BE2C (cell line): ENCODE measurements at places on chromosomes 5 and 9.

DNA sequence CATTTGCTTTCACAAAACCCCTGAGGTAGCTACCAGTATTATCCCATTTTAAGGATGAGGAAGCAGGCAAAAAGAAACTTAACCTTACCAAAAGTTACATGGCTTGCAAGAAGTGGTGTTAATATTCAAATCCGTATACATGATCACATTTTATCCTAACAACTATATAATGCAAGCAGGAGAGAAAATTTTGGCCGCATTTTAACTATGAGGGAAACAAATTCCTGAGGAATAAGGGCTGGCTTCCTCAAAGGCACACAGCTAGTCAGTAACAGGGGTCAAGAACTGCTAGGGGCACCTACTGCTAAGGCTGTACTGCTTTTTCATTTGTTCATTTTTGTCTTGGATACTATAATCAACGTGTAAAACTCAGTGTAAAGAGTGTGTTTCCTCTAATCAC, 81.0 kb downstream of the LHFPL2 start:
- no peak for DNase-seq

GRCh38 chr5:25095261-25095660, 450.5 kb upstream of the CDH10 start:
- no peak for DNase-seq

DNA sequence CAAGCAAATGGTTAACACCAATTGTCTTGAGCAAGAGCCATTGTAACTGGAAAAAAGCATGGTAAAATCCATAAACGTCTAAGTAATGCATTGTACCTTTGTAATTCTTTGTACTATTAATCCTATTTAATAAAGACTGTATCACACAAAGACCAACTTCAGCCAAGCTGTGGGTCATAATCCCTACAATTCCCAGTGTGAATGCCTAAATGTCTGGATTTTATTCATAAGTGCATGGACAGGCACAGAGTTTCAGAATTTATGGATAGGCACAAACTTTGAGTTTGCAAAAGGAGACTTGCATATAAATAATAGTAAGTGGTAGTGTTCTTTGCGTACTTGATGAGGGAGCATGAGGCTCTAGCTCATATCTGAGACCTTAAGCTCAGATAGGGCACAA, 1280.2 kb upstream of the WWC1 start:
- DNase-seq = no peak

DNA sequence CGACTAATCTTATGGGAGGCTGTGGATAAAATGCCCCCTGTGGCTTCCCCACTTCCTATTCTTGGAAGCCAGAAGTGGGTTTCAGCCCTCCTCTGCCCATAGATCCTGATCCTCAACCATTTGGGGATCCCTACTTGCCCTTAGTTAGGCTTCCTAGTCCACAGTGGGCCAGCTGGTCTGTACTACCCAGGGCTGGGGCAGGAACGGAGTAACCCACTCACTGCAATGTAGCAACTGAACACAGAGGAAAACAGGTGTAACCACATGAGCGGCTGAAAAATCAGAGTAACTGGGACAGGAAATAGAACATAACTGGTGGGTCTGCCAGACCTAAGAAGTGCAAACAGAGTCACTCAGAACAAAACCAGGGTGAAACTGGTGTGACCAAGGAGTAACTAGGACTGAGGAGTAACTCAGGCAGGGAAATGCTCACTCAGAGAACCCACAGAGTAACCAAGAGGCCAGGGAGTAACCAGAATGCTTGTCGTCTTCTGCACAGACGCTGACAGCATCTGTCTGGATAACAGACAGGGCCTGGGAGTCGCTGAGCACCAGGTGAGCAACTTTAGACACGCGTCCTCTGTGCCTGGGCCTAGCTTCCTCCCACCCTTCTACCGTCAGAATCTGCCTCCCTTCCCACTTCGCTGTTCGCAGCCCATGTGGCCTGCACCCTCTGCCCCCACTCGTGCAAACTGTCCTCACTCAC, 1.0 kb downstream of the AQP3 start:
- DNase-seq = peak; percentile 42

DNA sequence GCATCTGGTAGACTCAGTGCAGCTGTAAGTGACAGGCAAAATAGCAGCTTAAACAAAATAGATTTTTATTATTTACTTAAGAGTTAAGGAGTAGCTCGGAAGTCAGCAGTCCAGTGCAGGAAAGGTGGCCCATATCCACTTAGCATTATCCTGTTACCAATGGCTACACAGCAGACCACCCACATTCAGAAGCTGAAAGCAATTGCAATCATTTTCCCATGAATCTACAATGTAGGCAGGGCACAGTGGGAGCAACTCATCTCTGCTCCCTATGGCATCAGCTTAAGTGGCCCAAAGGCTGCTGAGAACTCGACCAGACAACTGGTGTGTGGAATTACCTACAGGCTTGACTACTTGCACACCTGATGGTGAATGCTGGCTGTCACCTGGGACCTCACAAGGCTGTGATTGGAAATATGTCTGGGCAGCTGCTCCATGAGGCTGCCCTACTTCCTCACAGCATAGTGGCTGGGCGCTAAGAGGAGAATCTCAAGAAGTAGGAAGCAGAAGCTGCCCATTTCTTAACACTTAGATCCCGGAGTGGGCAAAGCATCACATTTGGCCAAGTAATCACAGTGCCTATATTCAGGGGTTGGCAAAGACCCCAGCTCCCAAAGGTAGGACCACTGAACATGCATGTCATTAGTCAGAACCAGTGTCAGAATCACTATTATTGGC, 56.4 kb downstream of the SNX18 start:
- DNase-seq = no peak
